Suppressor macrophage treated with lipopolysaccharide for 4 hours (primary cell): ENCODE measurements at places on chromosomes 7 and 10.

GRCh38 chr7:102454468-102454867, 10.2 kb downstream of the ALKBH4 start:
- DNase-seq = peak; percentile 40

DNA sequence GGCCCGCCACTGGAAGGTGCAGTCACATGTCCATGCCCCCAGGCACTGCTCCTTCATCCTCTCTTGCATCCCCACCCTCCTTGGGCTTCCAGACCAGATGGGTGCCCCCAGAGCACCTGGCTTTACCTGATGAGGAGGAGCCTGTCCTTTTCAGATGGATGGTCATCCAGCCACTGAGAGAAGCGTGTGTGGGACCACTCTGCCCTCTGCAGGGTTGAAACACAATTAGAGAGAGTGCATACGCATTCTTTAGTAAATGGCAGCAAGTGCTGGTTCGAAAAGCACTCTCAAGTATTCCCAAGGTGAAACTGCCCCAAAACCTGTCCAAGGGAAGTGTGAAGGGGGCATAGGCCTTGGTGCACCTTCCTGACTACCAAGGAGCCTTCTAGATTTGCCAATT, 41.6 kb downstream of the HBP1 start:
- DNase-seq = no peak

DNA sequence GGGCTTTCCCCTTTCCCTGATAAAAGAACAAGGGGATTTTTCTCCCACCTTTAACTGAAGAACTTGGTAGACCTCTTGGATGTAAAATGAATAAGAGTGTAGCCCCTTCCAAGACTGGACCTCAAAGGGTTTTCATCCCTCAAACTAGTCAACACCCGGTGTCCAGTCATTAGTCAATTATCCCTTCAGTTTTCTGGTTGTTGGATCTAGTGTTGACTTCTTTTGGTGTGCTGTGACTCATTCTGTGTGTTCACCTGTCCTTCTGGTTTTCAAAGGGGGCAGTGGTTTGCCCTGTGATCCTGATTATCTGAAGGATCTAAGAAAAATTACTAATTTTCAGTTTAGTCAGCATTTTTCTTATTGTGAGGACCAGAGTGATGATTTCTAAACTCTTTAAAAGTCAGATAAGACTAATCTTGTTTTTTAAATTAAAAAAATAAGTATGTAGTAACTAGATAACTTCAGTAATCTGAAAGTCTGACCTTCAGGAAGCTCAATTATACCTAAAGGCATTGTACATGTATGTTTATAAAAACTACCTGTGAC, 583.5 kb downstream of the CNTNAP2 start:
- DNase-seq = no peak

GRCh38 chr10:118324140-118324539, 18.0 kb downstream of the FAM204A start:
- DNase-seq = no peak

- no peak for DNase-seq
Observed at GRCh38 chr7:99201027-99201426, 6.9 kb downstream of the KPNA7 start.

- no peak for DNase-seq
Observed at GRCh38 chr10:121526135-121526790, 72.0 kb downstream of the FGFR2 start.

GRCh38 chr10:69749178-69750010, 52.3 kb upstream of the COL13A1 start:
- DNase-seq = no peak

DNA sequence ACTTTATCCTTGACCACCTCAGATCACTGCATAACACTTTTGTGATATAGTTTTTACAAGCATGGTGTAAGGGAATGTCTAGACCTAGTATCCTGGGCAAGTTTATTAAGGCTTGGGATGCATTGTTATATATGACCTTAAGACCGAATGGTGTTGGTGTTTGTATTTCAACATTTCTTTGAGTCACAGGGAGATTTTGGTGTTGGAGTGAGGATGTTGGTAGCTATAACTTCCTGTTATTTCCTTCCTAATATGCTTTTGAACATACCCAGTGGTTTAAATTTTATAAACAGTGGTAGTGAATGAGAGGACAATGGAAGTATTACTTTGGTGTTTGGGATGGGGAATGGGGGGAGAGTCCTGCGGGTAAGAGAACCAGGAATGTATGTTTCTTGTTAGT, 2.6 kb downstream of the EXOC4 start:
- DNase-seq = peak; percentile 74

- DNase-seq = no peak
Observed at GRCh38 chr7:139995017-139995915, 67.5 kb downstream of the PARP12 start.

GRCh38 chr10:74900297-74900696, 73.9 kb downstream of the KAT6B start:
- DNase-seq = no peak

DNA sequence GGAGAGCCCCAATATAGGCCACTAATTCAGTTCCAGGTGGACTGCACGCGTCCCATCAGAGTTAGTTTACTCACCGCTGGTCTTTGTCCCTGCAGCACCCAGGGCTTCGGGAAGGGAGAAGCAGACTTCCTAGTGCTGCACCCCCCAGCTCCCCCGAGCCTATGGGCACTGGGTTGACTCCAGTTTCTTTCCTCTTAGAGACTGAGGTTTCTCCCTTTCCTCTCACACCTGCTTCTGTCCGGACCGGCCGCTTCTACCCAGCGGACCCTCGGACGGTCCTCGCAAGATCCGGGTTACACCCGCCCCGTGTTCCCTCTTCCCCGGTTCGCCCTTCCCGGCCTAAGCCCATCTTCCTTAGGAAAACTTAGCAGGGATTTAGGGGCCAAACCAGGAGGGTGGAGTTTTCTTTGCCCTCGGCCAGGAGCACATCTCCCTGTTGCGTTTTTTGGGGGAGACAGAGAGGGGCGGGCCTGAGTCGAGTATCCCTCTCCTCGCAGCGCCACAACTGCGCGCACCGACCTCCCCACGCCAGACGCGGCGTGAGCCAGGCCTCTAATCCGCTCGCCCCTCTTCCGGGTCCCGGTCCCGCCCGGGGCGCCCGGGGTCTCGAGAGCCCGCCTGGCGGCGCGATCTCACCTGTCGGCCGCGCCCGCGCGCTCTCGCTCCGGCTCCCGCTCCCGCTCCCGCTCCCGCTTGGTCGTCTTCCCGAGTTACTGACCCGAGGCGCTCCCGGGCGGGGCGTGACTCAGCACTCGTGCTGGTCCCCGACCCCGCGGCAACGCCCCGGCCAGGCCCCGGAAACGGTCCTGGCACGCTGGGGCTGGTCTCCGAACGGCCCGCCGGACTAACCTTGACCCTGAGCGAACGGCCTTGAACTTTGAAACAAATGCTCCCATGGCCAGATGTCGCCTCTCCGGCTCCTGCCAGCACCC, at the start of gene AIFM2:
TSS of gene AIFM2 (minus strand) at position 728 of the 932 bp plus-strand sequence. CDS start 8,741 bp downstream, outside the sequence.
- peak; percentile 76 for DNase-seq

DNA sequence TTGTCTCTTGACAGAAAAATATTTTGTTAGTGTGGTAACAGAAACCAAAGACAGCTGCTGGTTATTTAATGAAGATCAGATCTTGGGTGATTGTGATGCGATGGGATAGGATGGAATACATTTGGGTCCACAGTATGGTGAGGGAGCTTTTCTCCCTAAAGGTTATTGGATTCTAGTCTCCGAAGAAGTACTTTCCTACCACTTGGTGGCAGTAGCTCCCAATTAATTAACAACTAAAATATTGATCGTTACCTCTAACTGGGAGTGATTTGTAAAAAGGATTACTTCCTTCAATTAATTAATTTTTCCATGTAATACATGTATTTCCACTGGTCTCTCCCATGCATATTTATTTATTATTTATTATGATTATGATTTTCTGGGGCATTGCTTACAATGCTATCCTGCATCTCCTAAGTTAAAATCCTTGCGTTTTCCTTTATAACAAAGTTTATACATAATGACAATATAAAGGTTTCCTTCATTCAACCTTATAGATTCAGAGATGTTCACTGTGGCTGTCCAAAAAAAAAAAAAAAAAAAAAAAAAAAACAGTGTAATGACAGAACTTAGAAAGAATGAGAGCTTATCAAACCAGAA, 25.6 kb downstream of the TMEM196 start:
- peak; percentile 58 for DNase-seq

DNA sequence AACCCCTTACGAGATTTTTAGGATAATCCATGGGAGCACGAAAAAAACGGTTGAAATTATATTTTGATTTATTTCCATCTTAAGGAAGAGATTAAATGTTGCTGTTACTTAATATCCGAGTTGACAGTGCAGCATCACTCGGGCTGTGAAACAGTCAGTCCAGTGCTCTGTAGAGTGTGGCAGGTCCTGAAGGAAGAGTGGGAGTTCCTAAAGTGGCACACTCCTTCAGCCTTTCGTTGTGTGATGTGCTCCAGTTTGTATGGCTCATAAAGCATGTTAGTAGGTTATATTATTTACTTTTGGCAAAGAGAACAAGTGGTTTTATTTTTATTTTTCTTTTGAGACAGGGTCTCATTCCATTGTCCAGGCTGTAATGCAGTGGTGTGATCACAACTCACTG, 358.3 kb downstream of the AUTS2 start:
- no peak for DNase-seq

GRCh38 chr7:75961218-75961617, 33.2 kb downstream of the TMEM120A start:
- DNase-seq = no peak

GRCh38 chr10:89216056-89216455, 8.9 kb upstream of the CH25H start:
- DNase-seq = no peak
